HFFc6 (cell line): ENCODE measurements at places on chromosomes 5 and 9. TPM values are rescaled to one million over a fixed set of nuclear protein-coding genes. Genes with fewer than 3 reads are reported as not detected.

- peaks cover 70% of the 10 kb centered on the region for H3K4me1 ChIP-seq
- no peaks in the 10 kb centered on the region; the same call in 1 of the 2 replicates for H3K27me3 ChIP-seq
- H3K27ac ChIP-seq, result peak overlapping the region; percentile 89
Observed at GRCh38 chr5:68333649-68334552, 118.3 kb downstream of the PIK3R1 start.

- DNase-seq, result peak; percentile 45
- H3K27me3 ChIP-seq, result no peaks in the 10 kb centered on the region
- H3K36me3 ChIP-seq, result no peaks in the 10 kb centered on the region
- no peak overlapping the region for H3K4me3 ChIP-seq
- peaks cover 38% of the 10 kb centered on the region for H3K4me1 ChIP-seq
- H3K27ac ChIP-seq, result 0 out of 2 replicates have a peak overlapping the region, but pooled peaks have one; percentile 11
Observed at GRCh38 chr5:134255418-134256150, 29.7 kb upstream of the PPP2CA start.

GRCh38 chr5:174328631-174329299 lies 283.3 kb downstream of the NSG2 start:
- peaks cover 2% of the 10 kb centered on the region; the same call in 1 of the 2 replicates for H3K27me3 ChIP-seq
- H3K27ac ChIP-seq, result peak overlapping the region; percentile 61
- peaks cover 3% of the 10 kb centered on the region; the same call in 1 of the 2 replicates for H3K36me3 ChIP-seq
- peaks cover 14% of the 10 kb centered on the region; the same call in 1 of the 2 replicates for H3K4me1 ChIP-seq

DNA sequence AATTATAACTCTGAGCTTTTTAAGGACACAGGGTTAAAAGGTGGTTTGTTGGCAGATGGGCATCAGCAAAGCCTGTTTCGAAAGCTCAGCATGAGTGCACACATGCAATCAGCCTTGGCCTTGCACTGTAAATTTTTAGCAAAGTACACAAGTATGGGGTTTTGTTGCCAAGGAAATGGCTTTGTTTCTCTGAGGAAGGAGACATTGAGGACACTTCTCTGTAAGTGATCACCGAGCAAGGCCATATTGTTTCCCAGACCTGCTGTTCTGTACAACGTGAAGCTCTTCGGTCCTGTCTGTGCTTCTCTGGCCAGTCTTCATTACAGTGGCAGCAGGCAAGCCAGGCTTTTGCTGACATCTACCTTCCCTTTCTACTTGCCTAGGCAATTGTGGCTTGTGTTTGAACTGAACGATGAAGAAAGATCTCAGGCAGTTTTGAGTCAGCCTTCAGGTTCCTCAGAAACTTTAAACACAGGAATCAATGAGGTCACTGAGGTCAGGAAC lies 27.9 kb upstream of the GLRX start:
- H3K27ac ChIP-seq, result no peak overlapping the region
- no peaks in the 10 kb centered on the region for H3K36me3 ChIP-seq

GRCh38 chr5:132458651-132459030 lies 31.9 kb downstream of the IRF1 start:
- H3K36me3 ChIP-seq, result peaks cover 10% of the 10 kb centered on the region; the same call in 1 of the 2 replicates
- peak; percentile 67 for DNase-seq
- peaks cover 53% of the 10 kb centered on the region for H3K4me1 ChIP-seq
- H3K27ac ChIP-seq, result peak overlapping the region; percentile 90
- H3K4me3 ChIP-seq, result peak overlapping the region; percentile 11

DNA sequence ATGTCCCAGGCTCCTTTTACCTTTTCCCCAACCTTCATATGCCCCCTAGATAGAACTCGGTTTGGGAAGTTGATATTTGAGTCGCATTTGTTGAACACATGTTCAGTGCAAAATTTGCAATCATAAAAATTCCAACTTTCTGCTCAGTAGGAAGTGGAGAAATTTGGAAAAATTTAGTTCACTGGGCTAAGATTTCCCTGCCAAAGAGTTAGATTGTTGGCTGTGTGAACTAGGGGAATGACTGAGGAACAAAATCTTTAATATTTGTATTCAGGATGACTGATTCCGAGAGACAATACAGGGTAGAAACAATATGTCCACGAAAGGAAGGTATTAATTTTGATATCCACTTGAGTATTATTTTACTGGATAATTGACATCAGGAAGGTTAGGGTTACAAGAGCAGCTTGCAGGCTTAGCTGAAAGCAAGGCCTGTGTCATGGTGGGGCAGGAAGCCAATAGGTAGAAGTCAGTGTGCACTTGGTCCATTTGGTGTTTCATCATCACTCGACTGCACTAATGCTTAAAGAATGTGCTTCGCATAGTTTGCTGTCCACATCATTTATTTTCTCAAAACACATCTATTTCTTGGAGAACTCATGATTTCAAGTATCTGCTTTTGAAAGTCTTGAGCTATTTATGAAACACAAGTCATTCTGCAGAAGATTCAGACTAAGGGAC lies 59.4 kb upstream of the GNA14 start:
- peak overlapping the region; percentile 62 for H3K27ac ChIP-seq
- H3K4me1 ChIP-seq, result peaks cover 55% of the 10 kb centered on the region
- no peaks in the 10 kb centered on the region for H3K27me3 ChIP-seq
- H3K36me3 ChIP-seq, result peaks cover 18% of the 10 kb centered on the region

The ATP10B gene
- total RNA-seq, result not detected in 3 replicates

DNA sequence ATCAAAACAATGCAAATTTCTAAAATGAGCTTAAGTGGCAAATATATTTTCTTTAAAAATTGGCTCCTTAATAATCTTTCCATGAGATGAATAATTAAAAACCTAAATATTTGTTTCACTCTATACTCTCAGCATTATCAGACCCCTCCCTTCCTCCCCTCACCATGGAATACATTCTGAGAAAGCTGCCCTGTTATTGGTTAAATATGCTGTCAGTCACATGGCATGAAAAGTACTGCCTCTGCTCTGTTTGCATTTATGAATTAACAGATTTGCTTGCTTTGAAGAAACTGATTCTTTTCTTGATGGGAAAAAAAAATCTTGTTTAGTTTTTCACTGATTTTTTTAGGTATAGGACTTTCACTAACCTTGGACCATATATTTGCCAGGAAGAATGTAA lies 17.0 kb upstream of the RPS23 start:
- H3K4me1 ChIP-seq, result peaks cover 10% of the 10 kb centered on the region; the same call in 1 of the 2 replicates
- H3K27me3 ChIP-seq, result no peaks in the 10 kb centered on the region; the same call in 1 of the 2 replicates
- no peak overlapping the region for H3K4me3 ChIP-seq
- DNase-seq, result no peak
- H3K36me3 ChIP-seq, result no peaks in the 10 kb centered on the region
- H3K27ac ChIP-seq, result no peak overlapping the region
